Fibroblast of the aortic adventitia (primary cell): ENCODE measurements at places on chromosomes 6 and 20.

GRCh38 chr20:63461104-63461763, 11.2 kb downstream of the KCNQ2 start:
- DNase-seq, result no peak

DNA sequence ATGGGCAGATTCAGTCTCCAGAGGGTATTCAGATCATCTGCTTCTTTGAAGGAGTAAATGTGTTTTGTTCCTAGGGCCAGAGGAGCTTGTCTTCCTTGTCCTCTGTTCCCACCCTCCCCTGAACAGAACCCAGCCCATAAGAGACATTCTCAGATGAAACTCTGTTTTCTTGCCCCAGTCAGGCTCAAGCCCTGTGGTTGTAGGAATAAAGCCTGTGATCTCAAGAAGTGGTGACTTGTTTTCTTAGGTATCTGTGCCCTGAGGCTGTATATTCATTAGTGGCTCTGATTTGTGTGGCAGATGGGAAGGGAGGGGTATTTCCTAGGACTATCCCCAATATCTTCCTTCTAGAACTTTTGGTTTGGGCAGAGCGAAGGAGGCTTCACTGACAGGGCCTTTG, 27.9 kb downstream of the GSS start:
- DNase-seq, result no peak

DNA sequence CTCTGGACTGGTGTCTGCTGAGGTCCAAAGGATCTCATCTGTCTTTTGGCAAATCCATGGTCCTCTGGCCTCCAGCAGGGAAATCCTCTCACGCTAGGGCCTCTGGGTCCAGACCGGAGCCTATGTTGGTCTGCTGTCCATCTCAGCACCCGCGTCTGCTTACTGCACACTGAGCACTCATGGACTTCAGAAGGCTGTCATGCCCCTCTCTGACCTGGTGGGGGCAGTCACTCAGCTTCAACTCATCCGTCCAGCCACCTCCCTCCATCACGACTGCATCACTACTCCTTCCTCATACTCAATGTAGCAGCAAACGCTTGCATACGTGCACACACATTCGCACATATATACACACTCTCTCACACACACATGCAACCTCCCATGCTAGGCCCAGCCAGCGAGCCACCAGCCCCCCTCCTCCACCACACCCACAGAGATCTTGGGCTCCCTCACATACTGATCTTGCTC, 33.3 kb downstream of the GABRR2 start:
- peak; percentile 16 for DNase-seq

GRCh38 chr6:52546678-52547077, 30.2 kb downstream of the TRAM2 start:
- DNase-seq, result no peak

DNA sequence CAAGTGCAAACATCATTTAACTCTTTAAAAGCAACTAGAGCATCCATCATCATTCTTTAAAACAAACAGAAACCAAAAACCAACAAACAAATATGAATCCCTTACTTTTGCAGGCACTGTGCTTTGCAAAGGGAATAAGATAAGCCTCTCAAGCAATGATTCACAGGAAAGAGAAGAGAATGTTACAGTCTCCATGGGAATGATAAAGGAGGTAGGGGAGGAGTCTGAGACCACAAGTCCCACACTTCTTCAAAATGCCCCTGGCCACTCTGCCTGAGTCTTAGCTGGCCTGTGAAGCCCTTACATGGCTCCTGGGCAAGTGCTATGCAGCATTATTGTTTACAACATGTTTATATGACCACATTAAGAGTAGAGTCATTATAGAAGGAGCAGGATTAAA, 257.7 kb upstream of the MARCKS start:
- DNase-seq, result peak; percentile 35

DNA sequence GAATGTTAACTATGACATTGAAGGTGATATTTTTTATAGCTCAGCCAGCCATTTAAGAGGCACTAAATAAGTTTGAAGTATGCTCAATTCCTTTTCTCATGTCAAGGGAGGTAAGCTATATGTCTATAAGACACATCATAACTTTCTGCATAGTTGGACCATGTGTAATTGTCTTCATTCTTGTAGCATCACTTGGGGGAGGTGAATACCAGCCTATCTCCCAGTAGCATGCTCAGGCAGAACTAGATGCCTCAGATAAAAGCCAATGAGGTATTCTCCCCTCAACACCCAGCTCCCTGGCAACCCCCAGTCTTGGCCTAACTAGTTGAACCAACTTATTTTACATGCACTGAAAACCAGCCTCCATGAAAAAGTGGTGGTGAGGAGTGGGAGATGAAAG, 158.3 kb upstream of the JAG1 start:
- DNase-seq, result no peak

DNA sequence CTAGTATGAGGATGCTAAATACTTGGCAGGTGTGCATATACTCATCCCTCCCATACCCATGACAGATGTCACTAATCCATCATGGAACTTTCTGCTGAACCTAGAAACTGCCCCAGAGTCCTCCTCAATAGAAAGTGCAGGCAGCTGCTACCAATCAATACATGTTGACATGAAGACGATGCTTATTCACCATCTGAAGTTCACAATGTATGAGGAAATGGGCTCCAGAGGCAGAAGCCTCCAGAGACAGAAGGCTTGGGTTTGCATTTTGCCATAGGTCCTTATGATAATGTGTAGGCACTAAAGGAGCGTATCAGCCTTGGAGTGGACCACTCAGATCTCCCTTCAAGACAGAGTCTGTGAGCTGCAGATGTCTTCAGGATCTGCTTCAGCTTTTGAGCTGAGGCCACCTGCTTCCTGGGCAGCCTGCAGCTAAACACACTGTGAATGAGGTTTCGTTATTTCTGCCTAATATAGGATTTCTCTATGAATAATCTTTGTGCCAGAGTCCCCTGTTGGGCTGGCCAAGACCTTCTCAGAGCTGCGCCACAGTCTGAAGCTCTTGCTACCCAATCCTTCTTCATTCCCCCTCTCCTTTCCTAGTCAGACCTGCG, 7.5 kb upstream of the KIAA1755 start:
- DNase-seq, result no peak
